ENCODE measurements at places on chromosomes 5 and 9.

- DNase-seq, result no peak
These were observed 115.2 kb upstream of the CDH12 start for GRCh38 chr5:22968386-22968785.

DNA sequence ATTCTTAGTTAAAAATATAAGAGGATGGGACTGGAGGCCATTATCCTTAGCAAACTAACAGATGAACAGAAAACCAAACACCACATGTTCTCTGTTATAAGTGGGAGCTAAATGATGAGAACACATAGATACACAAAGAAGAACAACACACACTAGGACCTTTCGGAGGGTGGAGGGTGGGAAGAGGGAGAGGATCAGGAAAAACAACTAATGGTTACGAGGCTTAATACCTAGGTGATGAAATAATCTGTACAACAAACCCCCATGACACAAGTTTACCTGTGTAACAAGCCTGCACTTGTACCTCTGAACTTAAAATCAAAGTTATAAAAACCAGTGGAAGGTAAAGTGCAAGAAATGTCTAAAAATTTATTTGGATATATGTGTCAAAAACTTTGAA lies 1047.4 kb upstream of the C9orf72 start:
- no peak for DNase-seq

GRCh38 chr5:84585218-84585617 lies 200.5 kb upstream of the EDIL3 start:
- DNase-seq, result no peak

DNA sequence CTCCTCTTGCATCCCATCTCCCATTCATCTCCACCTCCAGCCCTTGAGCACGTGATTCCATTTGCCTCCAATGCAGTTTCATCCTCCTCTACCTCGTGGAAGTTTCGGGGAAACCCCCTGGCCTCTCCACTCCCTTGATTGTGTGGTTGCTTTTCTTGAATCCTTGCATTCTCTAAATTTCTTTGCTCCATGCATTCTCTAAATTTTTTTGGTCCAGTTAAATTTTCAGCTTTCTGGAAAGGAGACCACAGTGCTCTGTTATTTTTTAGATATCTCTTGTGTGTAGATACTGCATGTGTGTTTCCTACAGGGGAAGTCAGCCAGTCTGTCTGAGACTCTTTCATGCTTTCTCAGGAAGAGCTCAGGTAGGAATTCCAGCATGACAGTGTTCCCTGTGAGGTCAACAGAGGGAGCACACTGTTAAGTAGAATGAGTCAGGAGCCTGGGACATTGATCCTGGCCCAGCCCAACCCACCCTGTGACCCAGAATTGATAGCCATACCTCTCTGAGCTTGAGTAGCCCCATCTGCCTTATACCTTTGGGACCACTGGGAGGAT lies 52.8 kb downstream of the AMBP start:
- no peak for DNase-seq

DNA sequence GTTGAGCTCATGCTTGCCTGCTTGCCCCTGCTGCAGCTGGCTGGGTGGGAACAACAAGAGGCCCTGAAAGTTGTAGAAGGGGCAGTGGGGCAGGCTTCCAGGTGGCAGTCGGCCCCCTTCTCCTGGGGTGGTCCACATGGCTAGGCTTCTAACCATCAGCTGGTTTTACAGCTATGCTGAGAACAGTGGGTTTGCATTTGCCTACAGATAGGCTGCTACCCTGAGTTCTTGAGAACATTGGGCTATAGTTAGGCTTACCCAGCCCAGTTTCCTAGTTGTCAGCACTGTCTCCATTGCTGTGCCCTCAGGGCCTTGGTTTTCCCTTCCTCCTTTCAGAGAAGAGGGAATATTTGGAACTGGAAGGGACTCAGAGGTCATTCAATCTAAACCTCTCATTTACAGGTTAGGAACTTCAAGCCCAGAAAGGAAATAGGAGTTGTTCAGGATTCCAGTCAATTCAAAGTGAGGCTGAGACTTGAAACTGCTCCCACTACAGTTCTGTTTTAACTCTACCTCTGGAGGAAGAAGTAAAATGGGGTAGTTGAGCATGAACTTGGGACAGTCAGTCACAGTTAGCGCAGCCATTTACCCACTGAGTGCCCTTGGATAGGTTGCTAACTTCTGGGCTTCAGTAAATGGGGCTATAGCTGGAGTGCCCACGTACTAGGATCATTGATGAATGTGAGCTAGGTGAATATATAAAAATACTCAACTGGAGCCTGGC lies 11.5 kb downstream of the LARP1 start:
- no peak for DNase-seq

GRCh38 chr5:124452412-124452811 lies 294.0 kb downstream of the ZNF608 start:
- no peak for DNase-seq

DNA sequence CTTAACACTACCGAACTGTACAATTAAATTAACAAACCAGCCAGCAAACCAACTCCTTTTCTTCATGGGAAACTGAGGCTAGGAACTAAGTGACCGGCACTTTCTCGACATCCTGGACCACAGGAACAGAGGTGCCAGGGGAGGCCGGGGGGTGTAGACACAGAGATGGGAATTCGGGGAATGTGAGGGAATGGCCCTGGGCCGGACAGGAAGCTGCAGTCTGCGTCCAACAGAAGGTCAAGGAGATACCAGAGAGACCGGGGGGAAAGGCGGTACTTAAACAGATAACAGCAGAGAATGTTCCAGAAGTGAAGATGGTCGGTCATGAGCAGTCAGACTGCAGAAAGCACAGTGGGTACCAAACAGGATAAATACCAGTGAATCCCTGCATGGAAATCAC lies 40.3 kb downstream of the DBH start:
- DNase-seq, result no peak

DNA sequence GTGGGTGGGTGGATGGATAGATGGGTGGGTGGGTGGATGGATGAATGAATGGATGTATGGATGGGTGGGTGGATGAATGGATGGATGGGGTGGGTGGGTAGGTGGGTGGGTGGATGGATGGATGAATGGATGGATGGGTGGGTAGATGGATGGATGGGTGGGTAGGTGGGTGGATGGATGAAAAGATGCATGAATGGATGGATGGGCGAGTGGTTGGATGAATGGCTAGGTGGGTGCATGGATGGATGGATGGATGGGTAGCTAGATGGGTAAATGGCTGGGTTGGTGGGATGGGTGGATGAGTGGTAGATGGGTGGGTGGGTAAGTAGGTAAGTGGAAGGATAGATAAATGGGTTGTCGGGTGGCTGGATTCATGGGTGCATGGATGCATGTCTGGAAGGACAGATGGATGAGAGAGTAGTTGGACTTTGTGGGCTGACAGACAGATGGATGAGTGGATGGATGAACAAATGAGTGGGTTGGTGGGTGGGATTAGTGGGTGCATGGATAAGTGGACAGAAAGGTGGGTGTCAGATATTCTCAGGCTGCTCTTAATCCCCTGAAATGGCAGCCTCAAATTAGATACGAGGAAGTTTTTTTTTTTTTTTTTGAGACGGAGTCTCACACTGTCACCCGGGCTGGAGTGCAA lies 100.8 kb upstream of the SARDH start:
- DNase-seq, result no peak

DNA sequence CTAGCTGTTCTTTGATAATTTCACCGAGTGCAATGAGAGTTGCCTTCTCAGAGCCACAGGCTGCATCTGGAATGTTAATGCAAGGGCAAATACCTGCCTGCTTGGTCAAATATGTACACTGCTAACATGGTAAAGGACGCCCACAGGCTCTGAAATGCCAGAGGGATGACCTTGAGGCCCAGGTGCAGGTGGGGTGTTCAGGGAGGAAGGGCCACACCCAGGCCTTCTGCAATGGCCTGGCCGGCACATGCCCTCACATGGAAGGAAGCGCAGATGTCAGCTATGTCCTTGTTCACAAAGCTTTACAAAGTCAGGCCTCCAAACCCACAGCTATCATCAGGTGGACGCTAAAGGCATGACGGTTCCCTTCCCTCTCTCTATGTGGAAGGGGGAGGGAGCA lies 48.6 kb downstream of the HRH2 start:
- DNase-seq, result peak; percentile 47

- DNase-seq, result no peak
These were observed 356.7 kb downstream of the TMEM167A start for GRCh38 chr5:82720213-82721086.

- DNase-seq, result no peak
These were observed 34.8 kb upstream of the SMARCA2 start for GRCh38 chr9:1980387-1980786.

DNA sequence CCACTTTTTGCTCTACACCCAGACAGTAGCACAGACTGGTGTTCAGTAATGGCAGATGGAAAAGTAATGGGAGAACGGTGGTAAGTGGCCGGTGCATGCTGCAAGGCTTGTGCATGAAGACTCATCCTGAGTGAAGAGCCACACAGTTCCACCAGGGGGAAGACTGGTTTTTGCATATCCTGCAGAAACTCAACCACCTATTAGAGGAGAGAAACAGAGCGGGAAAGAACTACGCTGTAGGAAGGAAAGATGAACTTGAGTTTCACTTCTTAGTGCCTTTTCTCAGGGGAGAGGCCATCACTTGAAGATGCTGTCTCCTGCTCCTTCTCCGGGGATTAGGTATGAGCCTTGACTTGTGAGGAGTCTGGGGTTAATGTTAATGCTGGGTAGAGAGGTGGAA lies 9.4 kb upstream of the PRSS3 start:
- no peak for DNase-seq

DNA sequence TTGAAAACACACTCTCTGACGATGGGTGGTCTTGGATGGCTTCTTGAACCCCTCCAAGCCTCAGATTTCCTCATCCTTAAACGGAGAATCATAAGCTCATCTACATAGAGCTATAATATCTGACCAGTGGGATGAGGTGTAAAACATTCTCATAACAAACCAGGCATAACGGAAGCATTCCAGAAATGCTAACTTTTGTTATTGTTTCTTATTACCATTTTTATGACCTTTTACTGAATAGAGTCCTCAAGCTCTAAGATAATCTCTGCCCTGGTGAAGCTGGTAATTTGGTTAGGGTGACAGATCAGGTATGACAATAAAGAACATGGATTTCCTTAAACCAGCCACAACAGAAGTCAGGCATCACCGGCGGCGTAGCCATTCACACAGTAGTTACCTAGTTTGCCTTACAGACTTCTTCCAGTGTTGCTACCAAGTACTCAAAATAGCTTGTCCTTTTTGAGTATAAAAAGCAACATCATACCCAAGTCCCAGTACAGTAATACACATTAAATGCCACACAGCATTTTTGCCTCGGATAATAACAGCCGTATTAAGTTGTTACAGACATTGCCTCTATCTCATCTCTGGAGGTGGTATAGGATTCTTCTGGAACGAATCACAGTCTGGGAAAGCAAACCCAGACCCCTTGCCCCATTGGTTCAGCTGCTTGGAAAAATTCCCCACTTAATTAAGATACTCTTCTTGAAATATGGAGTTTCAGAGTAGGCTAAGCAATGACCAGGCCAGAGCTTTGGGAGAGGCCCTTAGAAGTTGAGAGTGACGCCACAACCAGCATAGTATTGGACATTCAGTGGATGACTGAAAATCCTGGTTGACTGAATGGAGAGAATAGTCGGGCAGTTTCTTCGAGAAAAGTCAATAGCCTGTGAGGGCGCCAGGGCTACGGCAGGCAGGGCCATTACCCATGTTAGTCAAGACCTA lies 252.5 kb downstream of the SLIT3 start:
- no peak for DNase-seq

DNA sequence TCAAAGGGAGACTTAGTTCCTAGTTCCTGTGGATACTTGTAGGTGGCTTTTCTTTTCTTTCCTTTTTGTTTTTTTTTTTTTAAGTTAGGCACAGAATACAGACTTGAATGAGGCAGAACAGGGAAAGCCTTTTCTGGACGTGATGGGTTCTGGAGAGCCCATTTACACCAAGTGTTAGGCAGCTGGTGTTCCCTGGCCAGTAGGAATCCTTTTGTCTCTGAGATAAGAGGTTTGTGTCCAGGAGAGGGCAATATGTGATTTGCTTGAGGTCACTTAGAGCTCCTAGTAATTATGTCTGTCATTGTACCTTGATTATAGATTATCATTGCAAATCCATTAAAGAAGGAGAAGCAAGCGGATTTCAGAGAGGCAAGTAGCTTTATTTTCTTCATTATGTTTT lies 9.1 kb downstream of the MEGF10 start:
- DNase-seq, result no peak

GRCh38 chr5:132234684-132235062 lies 7.0 kb upstream of the P4HA2 start:
- peak; percentile 40 for DNase-seq

DNA sequence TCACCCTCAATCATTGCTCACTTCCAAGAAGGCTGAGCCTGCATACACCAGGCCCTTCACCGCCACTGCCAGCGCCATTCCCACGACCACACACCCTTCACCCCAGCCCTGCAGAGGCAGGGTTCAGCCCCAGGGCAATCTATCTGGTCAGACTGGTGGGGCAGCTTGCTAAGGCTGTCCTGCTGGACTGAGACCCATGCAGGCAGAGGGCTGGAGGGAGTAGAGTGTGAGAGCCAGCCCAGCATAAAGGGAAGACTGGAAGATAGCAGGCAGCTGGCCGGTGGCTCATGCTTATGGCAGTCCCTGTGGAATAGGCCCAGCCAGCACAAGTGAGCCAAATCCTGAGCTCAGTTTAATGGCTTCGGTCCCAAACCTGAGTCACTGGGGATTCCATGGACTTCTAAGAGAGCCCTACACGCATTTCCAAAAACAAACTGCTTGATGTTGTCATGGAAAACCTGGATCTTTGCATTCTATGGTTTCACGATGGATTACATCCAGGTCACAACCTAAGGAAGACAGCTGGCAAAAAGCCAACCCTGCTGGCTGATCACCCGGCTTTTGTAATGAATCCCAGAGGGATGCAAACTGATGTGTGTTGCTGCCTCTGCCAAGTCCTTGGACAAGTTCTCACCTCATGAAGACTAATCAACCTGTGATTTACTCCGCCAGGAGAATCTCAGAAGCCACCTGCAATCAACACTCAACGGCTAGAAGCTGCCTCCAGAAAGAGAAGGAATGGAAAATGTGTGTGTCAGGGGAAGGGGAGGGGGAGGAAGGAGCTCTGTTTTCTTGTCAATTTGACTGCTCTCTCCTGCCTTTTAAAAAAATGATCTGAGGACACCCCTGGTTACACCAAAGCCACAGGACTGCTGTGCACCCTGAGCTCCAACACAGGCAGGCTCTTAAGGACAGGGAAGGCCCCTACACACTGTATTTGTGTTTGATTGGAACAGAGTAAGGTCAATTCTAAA lies 143.6 kb downstream of the LHFPL2 start:
- peak; percentile 96 for DNase-seq

- no peak for DNase-seq
These were observed 66.4 kb upstream of the POU5F2 start for GRCh38 chr5:93807846-93808245.

Measured in sigmoid colon (tissue), 7 donors.